Osteocyte (in vitro differentiated cells): ENCODE measurements at places on chromosomes 6 and 20. TPM values are rescaled to one million over a fixed set of nuclear protein-coding genes. Genes with fewer than 3 reads are reported as not detected.

SLC13A3 gene
- 1.8 and 2.1 TPM in 2 replicates for total RNA-seq

ESR1 gene
- total RNA-seq, result not detected in 2 replicates

DDX27 gene
- total RNA-seq, result 30.5 and 34.1 TPM in 2 replicates

FNDC1 gene
- 0.55 and 0.64 TPM in 2 replicates for total RNA-seq

CLVS2 gene
- total RNA-seq, result not detected in 2 replicates

GPR6 gene
- total RNA-seq, result not detected in 2 replicates

AGPAT4 gene
- total RNA-seq, result 8.3 and 10.1 TPM in 2 replicates

HLA-DQB2 gene
- total RNA-seq, result not detected in 2 replicates
